ENCODE measurements at places on chromosomes 4 and X.
A peak's percentile ranks its signal among the peaks of the same experiment; 100 is the strongest.

- DNase-seq: no peak
These were observed 35.3 kb upstream of the WAS start for GRCh38 chrX:48648336-48648751.

DNA sequence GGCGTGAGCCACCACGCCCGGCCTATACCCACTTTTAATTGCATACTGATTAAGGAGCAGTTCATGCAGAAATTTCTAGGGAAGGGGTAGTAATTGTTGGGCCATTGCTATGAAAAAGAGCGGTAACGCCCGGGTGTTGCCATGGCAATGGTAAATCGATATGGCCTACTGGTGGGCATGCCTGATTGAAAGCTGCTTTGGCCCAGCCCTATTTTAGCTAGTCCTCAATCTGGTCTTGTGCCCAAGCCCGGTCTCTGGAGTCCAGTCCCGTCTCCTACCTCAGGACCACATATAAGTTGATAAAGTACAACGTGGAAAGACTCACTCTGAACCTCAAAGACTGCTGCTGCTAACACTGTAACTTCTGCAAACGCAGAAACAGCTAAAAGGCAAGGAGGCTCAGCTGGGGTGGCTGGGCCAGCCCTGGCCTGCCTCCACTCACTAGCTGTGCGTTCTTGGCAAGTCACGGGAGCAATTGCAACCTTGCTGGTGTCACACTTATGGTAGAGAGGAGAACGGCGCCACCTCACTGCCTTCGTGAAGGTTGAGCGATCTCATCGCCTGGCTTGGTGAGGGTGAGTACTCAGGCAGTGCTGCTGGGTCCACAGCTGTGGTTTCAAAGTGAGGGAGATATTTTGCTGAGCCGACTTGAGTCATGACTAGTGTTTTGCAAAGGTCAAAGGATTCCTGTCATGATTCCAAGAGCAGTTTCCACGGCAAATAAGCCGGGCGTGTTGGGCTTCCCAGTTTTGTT, 57.0 kb upstream of the GRPEL1 start:
- peak; percentile 46 for DNase-seq

- no peak for DNase-seq
These were observed 794 bp downstream of the HSD17B13 start for GRCh38 chr4:87321888-87322287.

DNA sequence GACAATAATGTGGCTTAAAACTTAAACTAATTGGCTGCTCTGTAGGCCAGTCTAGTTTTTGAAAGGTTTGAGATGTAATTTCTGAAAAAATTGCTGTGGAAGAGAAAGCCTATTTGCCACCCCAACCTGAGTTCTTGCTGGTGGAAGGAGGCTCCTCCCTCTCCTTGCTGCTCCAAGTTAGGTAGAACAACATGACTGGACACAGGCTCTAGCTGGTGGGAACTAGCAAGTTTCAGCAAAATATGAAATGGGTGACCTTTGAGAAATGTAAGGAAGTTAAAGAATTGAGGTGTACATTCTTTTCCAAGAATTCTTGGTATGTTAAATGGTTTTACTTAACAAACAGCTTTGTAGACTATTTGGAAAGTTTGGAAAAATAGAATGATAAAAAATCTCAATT, 8.0 kb downstream of the RPL34 start:
- DNase-seq: no peak

GRCh38 chr4:33485111-33485510, 2759.2 kb downstream of the ARAP2 start:
- no peak for DNase-seq

DNA sequence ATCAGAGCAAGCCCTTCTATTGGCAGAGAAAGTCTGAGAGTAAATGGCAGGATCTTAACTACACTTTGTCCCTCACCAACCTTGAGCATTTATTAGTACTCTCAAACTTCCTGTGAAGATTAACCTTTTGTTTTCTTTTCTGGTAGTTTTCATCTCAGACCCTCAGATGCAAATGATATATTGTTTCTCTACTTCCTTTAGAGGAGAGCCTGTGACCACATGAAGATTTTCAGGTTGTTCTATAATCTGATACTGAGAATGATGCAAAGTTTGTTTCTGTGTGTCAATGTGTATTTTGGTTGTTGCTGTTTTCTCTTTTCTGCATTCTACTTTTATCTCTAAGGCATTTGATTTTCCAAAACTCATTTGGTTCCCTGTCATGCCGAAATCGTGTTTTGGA, 165.8 kb upstream of the CYSLTR1 start:
- no peak for DNase-seq

GRCh38 chr4:180564448-180564847, 1678.8 kb upstream of the TENM3 start:
- DNase-seq: no peak

DNA sequence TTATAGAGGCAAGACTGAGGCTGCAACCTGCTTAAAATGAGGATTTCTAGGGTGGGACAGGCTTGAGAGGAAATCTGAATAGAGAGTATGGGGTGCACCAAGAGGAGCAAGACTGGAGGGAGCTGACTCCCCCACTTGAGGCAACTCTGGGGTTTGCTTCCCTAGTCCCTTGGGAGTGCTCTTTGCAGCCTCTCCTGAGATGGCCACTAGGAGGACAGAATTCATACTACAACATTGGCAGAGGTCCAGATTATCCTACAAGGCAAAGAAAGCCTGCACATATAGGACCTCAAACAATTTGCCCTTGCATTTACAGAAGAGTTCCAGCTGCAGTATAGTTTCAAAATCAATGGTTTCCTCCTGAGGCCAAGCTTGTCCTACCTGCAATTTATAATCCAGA, 830.9 kb downstream of the TECRL start:
- DNase-seq: no peak

GRCh38 chr4:15719506-15719905, 16.6 kb downstream of the BST1 start:
- DNase-seq: no peak

DNA sequence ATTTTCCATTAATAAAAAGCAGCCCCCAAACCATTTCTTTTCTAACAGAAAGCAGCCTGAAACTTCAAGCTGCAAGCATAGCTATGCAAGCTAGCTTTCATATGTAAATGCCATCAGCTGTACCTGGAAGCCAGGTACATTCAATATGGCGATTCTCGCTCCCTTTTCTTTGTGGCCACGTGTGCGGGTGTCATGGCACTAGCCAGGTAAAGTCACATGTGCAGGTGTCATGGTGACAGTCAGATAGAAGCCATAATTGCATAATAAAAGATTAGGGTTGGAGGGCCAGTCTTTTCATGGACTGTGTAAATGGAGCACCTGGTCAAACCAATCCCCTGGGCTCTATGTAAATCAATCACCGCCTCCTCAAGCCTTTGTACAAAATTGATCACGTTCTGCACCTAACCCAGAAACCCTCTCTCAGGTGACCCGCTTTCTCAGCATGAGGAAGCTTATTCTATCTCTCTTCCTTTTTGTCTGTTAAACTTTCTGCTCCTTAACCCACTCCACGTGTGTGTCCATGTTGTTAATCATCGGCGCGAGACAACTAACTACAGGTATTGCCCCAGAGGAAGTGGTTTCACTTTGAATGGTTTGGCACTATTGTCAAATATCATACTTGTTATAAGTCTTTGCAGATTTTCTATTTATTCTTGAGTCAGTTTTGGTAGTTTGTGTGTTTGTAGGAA, 18.0 kb upstream of the RHOXF2 start:
- no peak for DNase-seq

Measured in pancreas (tissue), 10 donors.